ENCODE measurements at places on chromosomes 11 and 22. TPM values are rescaled to one million over a fixed set of nuclear protein-coding genes. Genes with fewer than 3 reads are reported as not detected.

GRCh38 chr11:28536504-28537267 lies 428.5 kb downstream of the METTL15 start:
- no peaks in the 10 kb centered on the region for H3K27me3 ChIP-seq
- no peaks in the 10 kb centered on the region for H3K4me1 ChIP-seq
- H3K4me3 ChIP-seq, result no peak overlapping the region
- no peaks in the 10 kb centered on the region for H3K36me3 ChIP-seq
- no peak for DNase-seq

GRCh38 chr11:64312947-64313346 lies 4.4 kb downstream of the TRMT112 start:
- H3K27ac ChIP-seq, result no peak overlapping the region
- no peak overlapping the region for H3K4me3 ChIP-seq
- H3K4me1 ChIP-seq, result peaks cover 14% of the 10 kb centered on the region
- H3K27me3 ChIP-seq, result no peaks in the 10 kb centered on the region

DNA sequence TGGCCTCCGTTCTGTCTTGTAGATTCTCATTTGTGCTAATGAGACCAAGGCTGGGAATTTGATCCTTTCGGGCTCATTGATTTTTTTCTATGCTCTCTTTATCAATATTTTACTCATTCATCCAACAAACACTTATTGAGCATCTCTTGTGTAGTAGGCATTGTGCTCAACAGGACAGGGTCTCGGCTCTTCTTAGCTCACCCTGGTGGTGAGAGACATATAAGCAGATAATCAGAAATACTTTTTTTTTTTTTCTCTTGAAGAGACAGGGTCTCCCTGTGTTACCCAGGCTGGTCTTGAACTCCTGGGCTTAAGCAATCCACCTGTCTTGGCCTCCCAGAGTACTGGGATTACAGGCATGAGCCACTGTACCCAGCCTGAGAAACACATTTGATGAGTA lies 48.0 kb upstream of the SLC5A1 start:
- no peak overlapping the region for H3K4me3 ChIP-seq
- H3K27me3 ChIP-seq, result peaks cover 4% of the 10 kb centered on the region
- H3K36me3 ChIP-seq, result no peaks in the 10 kb centered on the region

DNA sequence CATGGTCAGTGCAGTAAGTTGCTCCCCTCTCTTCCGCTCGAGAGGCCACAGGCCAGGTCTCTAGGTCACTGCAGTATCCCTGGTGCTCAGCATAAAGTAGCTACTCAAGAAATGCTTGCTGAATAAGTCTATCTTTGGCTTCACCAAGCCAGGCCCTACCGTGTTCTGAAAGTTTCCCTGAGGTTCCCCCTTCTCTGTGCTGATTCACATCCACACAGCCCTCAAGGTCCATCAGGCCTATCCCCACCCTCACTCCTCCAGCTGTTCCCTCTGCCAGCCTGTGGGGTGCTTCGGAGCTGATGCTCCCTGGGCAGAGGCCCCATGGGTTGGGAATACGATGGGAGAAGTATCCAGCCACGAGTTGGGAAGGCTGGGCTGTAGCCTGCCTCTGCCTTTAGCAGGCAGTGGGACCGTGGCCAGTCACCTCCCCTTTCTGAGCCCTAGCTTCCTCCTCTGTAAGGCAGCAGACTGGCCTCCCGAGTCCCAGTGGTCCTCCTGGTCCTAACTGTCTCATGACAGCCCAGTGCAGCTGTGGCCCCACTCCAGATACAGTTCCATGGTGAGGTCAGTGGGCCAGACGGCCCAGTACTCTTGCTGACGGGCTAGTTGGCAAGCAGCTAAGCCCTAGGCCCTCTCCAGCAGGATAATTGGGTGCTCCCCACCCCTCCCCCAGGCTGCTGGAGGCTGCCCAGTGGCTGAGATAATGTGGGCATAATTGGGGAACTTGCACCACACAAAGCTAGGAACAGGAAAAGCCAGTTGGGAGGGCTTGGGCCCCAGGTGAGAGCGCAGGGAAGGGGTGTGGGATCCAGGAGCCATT lies 48.2 kb downstream of the NECTIN1 start:
- H3K36me3 ChIP-seq, result no peaks in the 10 kb centered on the region
- H3K27ac ChIP-seq, result no peak overlapping the region
- no peak overlapping the region for H3K4me3 ChIP-seq
- no peaks in the 10 kb centered on the region for H3K27me3 ChIP-seq

OR4C16 gene
- total RNA-seq, result not detected

Measured in CD4-positive, alpha-beta memory T cell (primary cell).